ENCODE measurements at places on chromosomes 5 and 9.

DNA sequence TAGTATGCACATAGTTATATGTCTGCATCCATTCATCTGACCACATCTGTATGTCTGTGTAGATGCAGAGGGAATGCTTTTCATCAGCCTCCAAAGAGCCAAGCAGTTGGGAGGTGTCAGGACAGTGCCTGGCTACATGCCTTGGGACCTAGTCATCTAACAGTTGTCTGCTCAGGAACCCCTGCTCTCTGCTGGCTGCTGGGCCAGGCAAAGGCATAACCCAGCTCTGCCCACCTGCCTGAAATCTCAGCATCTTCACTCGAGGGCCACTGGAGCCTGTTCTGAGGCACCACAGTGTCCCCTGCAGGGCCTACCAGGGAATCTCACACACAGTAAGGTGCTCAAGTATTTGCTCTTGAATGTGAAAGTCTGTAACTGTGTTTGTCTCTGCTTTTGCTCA lies 3.7 kb downstream of the C9orf50 start:
- DNase-seq, result no peak

GRCh38 chr5:142007237-142007544 lies 5.6 kb downstream of the GNPDA1 start:
- DNase-seq, result no peak

DNA sequence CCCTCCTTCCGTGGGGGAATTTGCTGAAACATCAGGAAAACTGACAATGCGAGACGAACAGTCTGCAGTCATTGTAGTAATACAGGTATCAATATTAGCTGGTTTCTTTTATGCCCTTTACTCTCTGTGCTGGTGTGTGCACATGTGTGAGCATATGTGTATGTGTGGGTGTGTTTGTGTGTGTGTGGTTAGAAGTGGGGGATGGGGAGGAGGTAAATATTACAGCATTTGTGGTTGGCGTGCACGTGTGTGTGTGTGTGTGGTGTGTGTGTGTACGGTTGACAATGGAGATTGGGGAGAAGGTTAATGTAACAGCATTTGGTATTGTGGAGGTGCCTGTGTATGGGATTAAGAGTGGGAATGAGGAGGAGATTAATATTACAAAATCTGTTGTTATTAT lies 219.4 kb downstream of the ADGRV1 start:
- no peak for DNase-seq

GRCh38 chr5:181052672-181053487 lies 12.8 kb downstream of the BTNL9 start:
- no peak for DNase-seq

DNA sequence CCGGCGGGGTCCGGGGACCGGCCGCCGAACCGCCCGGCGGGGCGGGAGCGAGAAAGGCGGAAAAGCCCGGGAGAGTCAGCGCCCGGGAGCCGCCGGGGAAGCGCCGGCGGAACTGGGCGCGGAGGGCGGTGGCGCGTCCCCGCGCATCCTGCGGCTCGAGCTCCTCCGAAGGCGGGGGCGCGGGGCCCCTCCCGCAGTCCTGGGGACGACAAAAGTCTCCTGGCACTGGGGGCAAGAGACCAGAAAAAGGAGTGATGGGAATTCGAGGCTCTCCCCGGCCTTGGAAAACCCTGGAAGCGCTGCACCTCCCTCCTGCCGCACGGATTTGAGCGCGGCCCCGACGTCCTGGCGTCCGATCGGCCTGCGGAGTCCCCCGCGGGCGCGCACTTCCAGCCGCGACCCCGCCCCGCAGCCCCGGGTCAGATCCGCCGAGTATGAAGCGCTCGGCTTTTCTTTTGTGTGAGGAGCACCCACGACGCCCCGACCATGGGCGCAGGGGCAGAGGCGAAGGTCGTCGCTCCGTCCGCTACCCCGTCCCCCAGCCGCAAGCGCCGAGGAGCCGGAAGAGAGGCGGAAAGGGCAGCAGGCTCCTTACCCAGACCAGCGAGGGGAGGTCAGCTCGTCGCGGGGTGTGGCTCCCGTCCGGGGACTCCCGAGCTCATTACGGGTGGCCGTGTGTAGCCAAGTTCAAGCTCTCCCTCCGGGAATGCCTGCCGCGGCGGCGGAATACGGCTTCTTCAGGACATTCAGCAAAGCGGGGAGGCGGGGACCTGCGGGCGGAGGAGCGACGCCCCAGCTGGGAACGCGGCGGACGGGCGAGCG lies at the start of gene EPB41L4A:
TSS of gene EPB41L4A (minus strand) at position 114 of the 822 bp plus-strand sequence. CDS start 238 bp downstream, outside the sequence.
- no peak for DNase-seq

DNA sequence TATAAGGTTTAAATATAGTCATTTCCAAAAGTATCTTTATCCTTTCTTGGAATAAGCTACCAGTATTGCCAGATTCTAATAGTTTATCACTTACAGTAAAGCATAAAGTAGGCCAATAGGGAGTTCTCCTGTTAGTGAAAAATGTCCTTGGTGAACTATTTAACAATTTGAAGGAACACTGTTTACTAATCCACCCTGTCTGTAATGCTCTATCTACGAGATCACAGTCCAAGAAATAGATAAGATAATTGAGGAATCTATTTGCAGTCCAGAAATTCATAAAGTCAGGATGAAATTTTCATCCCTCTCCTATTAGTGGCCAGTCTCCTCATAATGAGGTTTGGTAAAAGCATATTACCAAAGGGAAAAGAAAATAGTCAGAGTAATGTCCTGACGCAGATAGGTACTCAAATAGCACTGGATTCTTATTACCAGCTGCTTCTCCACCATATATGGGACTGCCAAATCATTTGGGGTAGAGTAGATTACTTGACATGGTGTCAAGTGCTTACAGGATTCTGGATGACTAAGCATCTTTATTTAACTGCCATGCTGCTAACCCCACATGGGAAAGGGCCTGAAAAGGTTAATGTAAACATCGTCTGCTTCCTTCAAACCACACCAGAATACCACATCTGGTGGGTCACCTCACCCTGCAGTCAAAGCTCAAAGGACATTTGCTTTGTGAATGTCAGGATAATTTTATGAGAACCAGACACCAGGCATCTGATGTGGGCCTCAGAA lies 808.1 kb downstream of the EFNA5 start:
- no peak for DNase-seq

- no peak for DNase-seq
Measured at GRCh38 chr5:160312960-160313727, 780 bp upstream of the CCNJL start.
